ENCODE measurements at places on chromosomes 1 and 21.

DNA sequence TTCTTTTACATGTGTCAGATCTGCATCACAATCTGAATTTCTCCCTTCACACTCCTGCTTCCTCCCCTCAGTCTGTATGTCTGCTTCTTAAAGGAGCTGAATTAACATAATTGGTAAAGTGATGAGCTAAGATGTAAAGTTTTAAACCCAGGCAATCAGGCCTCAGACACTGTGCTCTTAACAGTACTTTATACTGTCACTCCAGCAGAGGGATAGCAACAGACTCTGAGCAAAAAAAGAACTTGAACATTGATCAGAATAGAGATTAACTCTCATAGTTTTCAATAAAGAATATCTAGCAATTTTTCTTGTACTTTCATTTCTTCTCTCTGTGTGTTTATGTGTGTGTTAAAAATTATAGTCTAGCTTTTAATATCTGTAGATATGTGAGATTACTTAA lies 110.3 kb downstream of the DUSP10 start:
- DNase-seq, result no peak

DNA sequence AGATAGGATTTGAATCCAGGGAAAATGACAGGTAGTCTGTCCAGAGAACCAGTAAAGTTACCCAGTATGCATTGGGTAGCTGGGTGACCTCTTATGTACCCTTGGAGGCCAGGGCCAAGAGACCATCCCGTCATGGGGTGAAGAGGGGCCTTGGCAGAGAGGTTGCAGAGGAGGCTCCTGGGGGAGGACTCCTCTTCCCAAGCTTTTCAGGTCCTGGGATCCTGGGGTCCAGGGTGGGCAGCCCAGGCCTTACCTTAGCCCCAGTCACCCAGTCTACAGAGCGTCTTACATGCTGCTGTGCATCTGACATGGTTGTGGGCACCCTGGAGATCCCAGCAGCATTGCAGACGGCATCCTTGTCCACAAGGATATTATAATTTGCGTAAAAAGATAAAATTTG lies 14.0 kb downstream of the PMF1 start:
- no peak for DNase-seq

DNA sequence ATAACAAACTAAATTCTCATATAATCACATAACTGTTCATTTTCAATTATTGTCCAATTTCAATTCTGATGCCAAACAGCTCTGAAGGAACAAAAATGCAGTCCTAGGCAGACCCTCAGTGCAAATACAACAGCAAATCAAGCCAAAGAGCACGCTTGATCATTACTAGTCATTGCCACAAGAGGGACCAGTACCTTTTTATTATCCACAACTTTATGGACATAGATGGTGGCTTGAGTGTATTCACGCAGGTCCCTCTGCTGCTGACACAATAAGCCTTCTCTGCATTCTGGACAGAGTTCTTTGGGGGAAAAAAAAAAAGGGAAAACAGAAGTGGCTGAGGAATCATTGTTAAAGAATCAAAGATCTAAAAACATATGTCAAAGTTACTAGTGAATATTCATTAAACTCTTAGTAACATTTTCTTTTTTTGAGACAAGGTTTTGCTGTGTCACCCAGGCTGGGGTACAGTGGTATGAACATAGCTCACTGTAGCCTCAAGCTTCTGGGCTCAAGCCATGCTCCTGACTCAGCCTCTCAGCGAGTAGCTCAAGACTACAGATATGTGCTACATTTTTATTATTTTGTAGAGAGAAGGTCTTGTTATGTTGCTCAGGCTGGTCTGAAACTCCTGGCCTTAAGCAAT lies 34.3 kb upstream of the RAP1GAP start:
- DNase-seq, result peak; percentile 78

DNA sequence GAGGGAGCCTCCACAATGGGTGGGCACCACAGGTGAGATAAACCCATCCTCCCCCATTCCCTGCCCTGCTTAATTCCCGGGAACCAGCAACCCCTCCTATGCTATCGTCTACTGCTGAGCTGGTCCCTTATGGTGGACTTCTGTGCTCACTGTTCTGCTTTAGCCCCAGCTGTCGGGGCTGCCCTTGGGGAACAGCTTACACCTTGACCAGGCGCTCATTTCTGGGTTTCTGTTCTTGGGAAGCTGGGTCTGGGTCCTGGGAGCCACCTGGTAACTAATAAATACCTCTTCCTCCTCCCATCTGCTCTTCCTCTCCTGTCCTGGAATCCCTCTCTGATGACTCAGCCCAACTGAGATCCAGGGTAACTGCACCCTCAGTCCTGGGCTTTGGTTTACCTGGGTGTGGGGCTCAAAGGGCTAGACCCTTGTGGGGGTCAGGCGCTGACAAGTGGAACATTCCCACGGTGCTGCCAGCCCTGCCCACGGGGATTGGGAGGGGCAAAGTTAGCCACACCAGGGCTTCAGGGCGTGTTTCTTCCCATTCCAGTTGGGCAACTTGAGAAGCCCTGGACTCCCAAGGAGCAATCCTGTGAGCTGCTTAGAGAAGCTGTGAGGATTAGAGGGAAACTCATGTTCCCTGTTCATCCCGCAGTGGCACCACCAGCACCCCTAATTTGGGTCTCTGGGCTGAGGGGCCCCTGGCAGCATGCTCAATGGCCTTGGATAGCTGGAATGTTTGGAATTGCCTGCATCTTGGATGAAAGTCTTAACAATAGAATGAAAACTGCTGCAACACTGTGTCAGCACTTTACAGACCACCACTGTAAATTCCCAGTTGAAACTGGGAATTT lies 1.6 kb downstream of the PCAT6 start:
- DNase-seq, result no peak

DNA sequence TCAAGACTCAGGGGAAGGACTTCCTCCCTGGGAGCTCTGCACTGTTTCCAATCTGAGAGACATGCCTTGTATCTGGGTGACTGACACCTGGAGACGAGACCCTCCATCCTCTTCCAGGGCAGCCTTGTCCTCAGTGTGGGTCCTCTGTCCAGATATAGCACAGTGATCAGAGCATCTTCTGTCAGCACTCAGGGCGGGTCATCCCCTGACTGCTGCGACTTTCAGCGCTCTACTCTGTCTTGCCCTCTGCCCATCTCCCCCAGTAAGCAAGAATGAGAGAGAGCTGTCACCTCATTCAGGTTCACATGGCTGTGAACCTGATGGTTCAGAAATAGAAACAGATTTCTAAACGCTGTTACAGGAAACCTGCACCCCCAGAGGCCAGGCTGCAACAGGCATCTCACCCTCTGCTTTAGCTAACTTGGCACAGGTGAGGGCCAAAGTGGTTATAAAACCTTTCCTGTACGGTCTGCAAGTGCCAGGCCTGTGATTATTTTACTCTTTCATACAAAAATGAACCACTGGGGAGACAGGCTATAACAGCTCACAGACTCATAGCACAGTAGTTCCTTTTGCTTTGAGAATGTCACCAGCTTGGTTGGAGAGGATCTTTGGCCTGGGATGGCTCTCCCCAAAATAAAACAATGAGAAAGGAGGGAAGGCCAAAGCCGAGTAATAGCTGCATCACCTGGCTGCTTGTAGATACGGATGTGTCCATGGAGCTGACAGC lies 11.4 kb upstream of the TENT5C start:
- DNase-seq, result no peak

- peak; percentile 48 for DNase-seq
These were observed 40.3 kb upstream of the COL18A1 start for GRCh38 chr21:45364468-45365185.

DNA sequence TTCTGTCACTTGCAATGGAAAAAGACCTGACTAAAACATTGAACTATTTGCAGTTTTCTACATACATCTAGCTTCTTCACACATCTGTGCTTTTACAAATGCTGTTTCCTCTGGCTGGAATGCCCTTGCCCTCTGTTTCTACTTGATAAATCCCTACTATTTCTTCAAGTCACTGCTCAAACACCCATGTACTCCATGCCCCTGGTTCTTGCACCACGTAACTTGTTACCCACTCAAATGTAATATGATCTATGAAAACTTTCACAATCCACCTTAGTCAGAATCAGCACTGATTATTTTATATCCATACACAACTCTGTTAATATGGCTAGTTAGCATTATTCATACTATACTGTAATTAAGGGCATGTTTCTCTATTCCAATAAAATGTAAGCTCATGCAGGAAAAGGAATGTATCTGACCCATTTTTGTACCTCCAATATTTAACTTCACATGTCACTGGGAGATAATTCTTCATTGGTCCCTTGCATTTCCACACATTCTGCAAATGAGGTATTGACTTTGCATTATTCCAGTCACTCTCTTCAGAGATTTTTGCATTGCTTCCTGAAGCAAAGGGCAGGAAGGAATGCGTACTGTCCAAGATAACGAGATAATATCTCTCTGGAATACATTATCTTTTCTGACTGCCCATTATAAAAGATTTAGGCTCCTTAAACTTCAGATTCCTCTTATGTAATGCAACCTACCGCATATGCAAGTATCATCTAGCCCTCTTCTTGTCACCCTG lies 158.3 kb downstream of the COL24A1 start:
- no peak for DNase-seq

DNA sequence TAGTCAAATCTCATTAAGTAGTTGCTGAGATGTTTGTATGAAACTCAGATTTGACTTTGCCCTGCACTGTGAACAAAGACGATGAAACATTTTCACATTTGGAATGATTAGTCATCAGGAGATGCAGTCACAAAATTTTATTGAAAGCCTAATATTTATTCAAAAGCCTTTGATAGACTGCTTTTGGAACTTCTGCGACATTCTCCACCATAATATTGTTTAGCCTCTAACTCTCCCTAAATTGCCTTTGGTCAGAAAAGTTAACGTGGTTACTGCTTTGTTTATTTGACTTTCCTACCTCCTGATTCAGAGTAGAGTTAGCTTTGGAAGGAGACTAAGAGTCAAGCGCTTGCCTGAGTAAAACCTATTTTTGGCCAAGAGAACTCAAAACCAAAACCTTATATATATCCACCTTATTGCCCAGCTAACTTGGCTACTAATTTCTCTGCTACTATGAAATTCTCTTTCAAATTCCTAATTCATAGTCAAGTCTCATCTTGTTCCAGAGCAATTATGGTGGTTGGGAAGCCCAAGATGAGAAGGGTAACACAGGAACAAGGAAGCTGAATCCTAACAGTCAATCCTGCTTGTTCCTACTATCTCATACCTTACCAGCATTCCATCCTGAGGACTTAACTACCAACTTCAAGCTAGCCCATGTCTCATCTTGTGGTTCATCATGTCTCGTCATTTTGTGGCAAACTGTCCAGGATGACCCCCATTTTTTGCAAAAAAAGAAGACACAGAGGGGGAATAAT lies 429.6 kb downstream of the USP25 start:
- no peak for DNase-seq

GRCh38 chr21:45941717-45942546 lies 39.6 kb upstream of the COL6A1 start:
- DNase-seq, result no peak

GRCh38 chr21:28257276-28257675 lies 735.4 kb downstream of the LTN1 start:
- no peak for DNase-seq

DNA sequence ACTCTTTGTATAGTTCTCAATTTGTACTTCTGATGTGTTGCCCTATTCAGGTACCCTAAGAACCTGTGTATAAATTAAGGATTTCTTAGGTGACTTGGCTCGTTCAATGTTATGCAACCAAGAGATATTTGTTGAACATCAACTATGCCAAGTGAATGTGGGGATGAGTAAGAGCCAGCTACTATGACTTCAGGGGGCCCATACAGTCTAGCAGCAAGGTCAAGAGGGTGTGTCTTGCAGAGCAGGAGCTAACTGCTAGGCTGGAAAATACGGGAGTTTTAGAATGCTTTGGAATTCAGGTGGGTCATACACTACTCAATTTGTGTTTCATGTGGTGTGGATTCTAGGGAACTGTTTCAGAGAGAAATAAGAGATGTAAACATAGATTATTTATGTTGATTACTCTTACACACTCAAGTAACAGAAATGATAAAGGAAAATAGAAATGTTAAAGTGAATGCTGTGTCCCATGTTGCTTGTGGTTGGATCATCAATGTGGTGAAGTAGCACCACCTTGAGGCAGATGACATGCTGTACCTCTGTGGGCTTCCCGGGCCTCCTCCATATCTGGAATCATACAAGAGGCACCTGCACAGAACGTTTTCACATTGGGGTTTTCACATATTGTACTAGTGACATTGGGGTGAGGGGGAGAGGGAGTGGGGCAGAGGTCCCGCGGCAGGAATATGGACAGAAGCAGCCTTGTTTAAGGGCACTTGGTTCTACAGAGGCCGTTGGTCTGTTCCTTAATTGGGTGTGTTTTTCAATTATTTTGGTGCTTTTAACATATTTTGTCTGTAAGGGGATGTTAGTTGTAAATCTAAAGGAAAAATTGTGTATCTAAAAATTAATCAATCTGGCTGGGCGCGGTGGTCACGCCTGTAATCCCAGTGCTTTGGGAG lies 12.4 kb downstream of the ARPC5 start:
- DNase-seq, result no peak

DNA sequence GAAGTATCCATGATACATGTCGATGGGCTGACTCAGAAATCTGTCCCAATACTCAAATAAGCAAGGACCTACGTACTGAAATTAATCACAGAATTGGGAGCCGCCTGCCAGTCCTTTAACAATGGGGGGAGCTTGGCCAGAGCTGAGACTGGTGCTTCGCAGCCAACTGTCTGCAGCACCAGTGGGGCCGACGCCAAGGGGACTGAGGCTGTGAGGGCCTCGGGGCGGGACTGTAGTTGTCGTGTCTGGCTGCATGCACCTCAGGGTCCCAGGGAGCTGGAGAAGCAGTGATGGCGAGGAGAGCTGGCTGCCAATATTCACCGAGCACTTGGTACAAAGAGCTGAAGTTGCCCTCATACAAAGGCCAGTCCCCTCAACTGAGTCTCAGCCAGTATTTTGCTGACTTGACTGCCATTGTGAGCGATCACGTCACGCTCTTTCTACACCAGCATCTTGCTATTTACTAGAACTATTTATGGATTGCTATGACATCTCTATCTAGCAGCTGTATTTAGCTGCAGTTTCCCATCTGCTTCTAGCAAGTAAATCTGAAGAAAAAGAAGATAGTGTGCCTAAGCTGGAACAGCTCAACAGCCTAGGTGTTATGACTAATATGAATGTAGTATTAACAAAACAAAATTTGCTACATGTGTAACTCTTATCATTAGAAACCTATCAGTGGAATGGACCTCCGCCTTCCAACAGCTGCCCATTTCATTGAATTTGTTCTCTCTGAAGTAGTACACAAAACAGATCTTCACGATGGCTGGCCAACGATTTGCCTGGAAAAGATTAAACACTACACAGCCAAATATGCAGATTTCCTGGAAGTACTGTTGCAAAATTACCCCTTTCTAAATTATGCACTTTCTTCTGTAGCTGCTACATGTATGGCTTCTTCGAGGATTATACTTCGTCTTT lies 29.1 kb downstream of the EVI5 start:
- no peak for DNase-seq

GRCh38 chr1:207920444-207921021 lies 9.6 kb upstream of the CD34 start:
- peak; percentile 23 for DNase-seq

Data from GM04504 (cell line).